Cardiac septum (tissue), 1 donor: ENCODE measurements at places on chromosomes 3 and 15.

GRCh38 chr15:38176155-38176554, 76.5 kb upstream of the SPRED1 start:
- DNase-seq = no peak

- no peak for DNase-seq
Measured at GRCh38 chr3:140994316-140994715, 52.7 kb downstream of the SLC25A36 start.

DNA sequence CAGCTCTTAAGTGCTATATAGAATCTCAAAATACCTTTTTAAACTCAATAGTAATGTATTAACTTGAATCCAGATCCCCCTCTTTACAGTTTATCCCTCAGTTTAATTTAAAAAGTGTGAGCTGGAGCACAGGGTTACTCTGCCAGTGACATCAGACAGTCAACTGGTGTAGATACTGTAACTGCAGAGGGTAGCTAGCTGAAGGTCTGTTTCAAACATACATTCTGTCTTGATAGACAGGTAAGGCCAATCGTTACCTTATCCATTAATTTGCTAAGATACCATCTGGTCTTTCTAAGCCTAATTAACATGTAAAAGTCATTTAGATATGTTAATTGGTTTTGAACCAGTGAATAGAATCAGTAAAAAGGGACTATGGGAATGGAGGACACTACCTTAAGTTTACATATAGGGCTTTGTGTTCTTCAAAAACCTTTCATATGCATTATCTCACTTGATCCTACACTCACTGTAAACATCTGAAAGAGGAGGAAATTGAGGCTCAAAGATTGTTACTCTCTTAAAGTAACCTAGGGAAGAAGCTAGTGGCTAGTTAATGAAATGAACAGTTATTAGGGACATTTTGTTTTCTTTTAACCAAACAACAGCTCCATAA, 59.5 kb upstream of the TSPAN3 start:
- DNase-seq = no peak

GRCh38 chr15:36331531-36332275, 247.7 kb upstream of the CDIN1 start:
- no peak for DNase-seq

DNA sequence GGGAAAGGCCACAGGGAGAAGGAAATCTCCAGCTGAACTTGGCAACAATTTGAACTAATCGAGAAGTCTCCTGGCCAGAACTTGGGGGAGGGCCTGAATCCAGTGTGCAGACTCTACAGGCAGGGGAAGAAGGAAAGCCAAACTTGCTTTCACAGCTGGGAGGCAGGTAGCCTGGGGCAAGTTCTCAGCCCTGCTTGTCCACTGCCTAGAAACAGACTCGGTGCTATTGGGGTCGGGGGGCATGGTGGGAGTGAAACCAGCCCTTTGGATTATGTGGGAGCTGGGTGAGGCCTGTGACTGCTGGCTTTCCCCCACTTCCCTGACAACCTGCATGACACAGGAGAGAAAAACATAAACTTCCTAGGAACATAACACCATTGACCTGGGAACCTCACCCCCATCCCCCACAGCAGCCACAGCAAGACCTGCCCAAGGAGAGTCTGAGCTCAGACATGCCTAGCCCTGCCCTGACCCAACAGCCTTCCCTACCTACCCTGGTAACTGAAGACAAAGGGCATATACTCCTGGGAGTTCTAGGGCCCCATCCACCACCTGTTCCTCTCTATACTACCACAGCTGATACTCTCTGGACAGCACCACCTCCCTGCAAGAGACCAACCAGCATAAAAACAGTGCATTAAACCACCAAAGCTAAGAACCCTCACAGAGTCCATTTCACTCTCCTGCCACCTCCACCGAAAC, 103.7 kb upstream of the MNS1 start:
- no peak for DNase-seq

DNA sequence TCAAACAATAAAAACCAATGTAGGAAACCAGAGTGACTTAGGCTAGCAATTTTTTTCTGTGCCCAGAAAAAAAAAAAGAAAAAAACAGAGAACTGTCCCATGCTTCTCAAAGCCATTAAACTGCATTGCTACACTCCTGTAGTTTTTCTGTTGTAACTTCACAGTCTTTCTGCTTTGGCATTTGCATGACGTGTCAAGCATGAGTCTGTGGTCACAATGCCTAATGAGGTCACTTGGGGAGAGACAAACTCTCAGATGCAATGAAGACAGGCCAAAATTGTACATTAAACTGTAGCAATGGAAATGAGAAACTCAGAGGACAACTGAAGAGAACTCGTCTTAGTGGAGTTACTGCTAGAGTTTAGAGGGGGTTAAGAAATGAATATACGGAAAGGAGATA, 30.8 kb downstream of the CCDC80 start:
- DNase-seq = no peak

- no peak for DNase-seq
Measured at GRCh38 chr3:36784138-36784635, 19.8 kb upstream of the DCLK3 start.

GRCh38 chr3:113063126-113063894, 72.5 kb downstream of the GTPBP8 start:
- no peak for DNase-seq

GRCh38 chr3:72227486-72228070, 442.6 kb upstream of the PROK2 start:
- no peak for DNase-seq

GRCh38 chr3:148856384-148856783, 8.7 kb upstream of the CPA3 start:
- DNase-seq = no peak

GRCh38 chr3:166580561-166580960, 743.3 kb upstream of the BCHE start:
- DNase-seq = no peak

DNA sequence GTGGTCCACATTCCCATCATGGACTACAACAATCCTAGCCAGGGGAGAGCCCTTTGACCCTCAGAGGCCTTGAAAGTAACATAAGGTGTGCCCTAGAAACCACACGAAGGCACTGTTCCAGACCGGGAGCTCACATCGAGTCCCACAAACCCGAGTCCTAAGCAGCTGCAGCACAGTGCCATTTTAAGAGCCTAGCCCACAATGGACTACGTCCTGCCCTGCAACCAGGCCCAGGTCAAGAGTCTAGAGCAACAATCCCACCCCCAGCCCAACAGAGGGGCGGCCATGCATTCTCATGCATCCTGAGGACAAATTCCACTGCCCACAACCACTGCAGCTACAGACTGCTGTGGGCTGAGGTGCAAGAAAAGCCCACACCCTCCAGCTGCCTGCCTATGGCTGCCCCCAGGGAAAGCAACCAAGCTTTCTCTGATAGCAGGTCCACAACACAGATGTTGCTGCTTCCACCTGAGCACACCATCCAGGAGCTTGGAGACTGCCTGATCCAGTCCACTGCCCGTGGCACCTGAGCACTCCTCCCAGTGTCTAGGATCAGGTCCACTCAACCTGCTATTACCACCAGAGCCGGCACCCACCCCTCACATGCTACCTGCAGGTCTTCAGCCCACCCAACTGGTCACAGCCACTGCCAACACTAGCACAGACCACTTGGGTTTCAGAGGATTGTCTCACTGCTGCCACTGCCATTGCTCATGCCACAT, 56.8 kb downstream of the IGSF11 start:
- no peak for DNase-seq

GRCh38 chr15:83733691-83734090, 79.8 kb downstream of the ADAMTSL3 start:
- no peak for DNase-seq

DNA sequence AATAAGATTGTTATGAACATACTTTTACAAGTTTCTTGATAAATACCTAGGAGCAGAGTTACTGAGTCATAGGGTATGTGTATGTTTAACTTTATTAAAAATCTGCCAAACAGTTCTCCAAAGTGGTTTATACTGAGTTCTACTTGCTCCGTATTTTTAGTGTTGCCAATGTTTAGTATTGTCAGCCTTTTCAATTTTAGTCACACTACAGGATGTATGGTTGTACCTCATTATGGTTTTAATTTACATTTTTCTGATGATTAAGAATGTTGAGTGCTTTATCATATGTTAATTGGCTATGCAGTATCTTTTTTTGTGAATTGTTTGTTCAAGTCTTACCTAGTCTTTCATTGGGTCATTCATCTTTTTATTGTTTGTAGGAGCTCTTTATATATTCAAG, 4.3 kb downstream of the TMOD3 start:
- no peak for DNase-seq

DNA sequence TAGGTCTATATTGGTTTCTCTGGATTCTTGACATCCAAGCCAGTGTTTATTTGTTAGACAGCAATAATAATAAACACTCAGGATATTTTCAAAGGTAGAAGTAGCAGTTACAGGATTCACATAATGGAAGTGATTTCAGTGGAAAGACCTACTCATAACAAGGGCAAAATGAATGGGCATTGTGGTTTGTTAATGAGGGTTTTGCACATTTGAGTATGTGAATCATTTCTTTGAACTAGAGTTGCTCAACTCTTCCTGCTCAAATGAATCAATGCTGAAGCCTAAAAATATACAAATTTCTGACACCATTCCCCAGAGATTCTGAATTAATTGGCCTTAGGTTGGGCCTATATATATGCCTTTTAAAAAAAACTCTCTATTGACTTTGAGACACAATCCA, 4.1 kb upstream of the COL6A5 start:
- DNase-seq = no peak

DNA sequence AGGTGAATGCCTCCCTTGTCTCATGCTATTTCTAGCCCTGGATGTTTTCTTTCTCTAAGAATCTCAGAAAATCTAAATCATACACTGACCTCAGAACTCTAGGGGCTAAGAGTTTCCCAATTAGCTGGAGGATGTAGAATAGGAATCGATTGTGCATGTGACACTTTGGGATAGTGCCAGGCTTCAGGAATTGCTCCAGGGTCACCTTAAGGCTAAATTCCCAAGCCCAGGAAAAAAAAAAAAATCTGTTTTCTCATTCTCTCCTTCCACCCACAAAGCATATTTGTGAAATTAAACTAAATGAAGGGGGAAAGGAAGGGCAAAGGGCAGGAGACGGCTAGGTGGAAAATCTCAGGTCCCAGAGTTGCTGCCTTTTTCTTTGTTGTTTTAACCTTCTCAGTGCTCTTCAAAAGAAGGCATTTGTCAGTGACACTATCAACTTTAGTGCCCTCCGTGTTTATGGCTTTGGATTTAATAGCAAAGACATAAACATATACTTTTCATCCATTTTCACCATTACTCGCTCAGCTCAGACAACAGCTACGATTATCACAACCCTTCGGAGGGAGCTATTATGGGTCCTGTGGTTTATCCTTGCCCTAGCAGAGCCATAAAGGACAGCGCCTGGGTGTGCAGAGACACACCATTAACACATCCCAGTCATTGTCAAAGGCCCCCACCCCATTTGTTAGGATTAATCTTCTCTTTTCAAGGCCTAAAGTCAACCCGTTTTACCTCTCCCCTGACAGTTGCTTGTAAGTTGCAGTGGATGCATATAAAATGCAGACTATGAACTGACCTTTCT, 271.7 kb downstream of the PDZRN3 start:
- DNase-seq = no peak

GRCh38 chr3:187946163-187946691, 201.0 kb upstream of the BCL6 start:
- DNase-seq = no peak

DNA sequence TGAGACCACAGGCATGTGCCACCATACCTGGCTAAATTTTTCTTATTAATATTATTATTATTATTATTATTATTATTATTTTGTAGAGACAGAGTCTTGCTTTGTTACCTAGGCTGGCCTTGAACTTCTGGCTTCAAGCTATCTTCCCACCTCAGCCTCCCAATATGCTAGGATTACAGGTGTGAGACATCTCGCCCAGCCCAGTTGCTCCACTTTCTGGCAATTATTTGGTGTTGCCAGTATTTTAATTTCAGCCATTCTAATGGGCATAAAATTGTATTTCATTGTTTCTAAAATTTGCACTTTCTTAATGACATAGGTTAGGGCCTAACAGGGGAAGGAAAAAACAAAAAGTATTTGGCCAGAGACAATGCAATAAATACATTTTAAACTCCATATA, 1217.6 kb upstream of the ALCAM start:
- DNase-seq = no peak

DNA sequence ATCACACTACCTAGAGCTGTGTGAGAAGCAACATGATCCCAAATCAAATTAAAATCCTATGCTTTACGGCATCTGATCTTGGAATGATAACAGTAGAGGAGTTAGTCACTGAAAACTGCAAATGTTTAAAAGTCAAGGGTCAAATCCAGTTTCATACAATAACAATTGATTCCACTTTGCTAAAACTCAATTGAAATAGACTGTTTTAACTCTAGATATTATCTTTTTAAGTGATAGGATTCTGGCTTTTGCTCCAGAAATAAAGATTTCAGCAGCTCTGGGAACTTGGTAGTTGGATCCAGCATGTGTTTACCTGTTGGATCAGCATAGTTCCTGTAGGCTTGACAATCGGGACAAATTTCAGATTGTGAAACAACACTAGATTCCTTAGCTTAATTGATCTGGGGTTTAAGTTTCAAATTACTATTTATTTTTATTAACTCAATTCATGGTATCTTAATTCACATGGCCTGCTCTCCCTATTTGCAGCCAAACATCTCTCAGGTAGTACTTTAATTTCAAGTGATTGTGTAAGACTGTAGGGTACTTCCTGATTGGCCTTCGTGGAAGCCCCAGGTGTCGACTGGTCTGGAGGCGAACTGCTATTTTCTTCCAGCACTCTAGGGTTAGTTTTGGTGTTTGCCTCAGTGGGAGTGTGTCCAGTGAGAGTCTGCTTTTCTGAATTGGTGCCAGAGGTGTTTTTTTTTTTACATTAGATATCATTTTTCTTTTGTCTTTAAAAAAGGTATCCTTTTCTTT, 16.6 kb downstream of the NFKBIZ start:
- DNase-seq = no peak

GRCh38 chr3:122886946-122887345, 92.1 kb downstream of the SLC49A4 start:
- DNase-seq = no peak

- no peak for DNase-seq
Measured at GRCh38 chr3:47512416-47513124, 942 bp downstream of the ELP6 start.

GRCh38 chr3:107367353-107367752, 9.9 kb upstream of the CCDC54 start:
- DNase-seq = no peak

- no peak for DNase-seq
Measured at GRCh38 chr3:98733812-98734281, 29.3 kb upstream of the ST3GAL6 start.

GRCh38 chr15:51382787-51383186, 41.3 kb downstream of the GLDN start:
- no peak for DNase-seq

- DNase-seq = no peak
Measured at GRCh38 chr3:37053337-37053736, 60.0 kb downstream of the MLH1 start.
